ENCODE measurements at places on chromosomes 16 and 17.

DNA sequence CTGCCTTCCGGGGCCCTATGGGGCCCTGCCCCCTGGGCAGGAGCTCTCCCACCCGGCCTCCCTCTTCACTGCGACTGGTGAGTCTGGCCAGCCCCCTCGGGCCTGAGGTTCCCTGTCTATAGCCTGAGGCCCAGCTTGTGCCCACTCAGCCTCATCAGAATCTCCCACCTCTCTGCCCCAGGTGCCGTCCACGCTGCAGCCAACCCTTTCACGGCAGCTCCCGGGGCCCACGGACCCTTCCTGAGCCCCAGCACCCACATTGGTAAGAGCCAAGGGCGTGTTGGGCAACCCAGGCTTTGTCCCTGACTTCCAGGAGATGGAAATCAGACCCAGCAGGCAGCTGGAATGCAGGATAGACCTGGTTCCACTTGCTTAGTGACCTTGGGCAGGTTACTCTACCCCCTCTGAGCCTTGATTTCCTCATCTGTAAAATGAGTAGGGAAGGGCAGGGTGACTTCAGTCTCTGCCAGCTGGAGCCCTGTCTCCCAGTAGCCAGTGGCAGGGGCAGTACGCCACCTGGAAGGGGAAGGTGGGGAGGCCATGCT, 9.2 kb downstream of the FBRS start:
- DNase-seq, result no peak

DNA sequence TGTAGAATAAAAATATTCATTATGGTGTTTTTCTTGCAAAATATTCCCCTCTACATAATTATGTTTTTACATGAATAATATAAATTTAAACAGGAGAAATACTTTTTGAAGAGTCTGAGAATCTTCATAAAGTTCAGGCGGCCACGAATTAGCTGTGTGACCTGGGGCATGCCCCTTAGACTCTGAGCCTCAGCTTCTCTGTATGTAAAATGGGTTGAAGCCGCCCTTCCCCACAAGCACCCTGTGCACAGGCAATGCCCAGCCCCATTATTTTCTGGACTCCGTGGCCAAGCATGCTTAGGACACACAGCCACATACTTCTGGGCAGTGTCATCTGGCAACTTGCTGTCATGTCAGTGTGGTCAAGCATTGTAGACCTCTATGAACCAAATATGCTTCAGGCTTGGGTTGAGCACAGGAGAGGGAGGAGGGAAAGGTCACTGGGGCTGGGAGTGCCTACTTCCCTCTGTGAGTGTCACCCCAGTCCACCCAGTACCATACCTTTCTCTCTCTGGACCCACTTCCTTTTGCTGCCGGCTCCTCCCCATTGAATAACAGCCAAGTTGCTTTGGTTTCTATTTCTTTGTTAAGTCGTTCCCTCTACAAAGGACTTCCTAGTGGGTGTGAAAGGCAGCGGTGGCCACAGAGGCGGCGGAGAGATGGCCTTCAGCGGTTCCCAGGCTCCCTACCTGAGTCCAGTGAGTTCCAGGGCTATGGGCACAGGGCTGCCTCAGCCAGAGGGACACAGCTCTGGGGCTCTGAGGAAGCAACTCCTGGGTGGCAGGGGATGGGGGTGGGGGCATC, at the start of gene LGALS9:
TSS of gene LGALS9 (plus strand) at position 582 of the 804 bp plus-strand sequence. CDS start at position 660, 78 bp downstream.
- peak; percentile 10 for DNase-seq

- DNase-seq, result no peak
Measured at GRCh38 chr17:66829883-66830282, 5.0 kb upstream of the CACNG5 start.

DNA sequence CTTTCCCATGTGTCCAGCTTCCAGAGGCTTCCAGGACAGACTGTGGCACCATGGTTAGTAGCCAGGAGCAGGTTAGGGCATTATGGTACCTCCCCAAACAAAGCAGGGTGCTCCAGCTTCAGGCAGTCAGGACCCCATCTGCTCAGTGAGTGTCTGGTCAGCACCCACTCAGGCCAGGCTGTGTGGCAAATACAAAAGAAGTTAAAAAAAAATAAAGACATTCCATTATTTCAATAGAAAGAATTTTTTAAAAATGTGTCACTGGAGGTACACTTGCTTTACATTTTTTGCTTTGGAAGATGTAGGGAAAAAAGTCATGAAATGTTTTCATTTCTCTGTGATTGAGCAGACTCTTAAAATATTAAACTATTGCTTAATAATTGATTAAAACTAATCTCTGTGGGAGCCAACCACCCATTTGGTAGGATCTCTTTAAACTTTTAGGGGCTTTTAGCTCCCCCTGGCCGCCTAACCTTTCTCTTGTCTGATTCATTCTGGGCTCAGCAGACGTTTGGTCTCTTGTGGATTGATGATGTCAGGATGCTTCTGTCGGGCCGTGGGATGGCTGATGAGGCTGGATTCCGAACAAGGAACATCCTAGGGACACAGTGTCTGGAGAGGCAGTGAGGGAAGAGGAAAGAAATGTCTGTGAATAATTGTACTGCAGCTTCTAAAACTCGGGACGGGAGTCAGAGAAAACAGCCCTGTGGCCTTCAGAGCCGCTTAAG, 28.4 kb upstream of the NPTX1 start:
- DNase-seq, result no peak

DNA sequence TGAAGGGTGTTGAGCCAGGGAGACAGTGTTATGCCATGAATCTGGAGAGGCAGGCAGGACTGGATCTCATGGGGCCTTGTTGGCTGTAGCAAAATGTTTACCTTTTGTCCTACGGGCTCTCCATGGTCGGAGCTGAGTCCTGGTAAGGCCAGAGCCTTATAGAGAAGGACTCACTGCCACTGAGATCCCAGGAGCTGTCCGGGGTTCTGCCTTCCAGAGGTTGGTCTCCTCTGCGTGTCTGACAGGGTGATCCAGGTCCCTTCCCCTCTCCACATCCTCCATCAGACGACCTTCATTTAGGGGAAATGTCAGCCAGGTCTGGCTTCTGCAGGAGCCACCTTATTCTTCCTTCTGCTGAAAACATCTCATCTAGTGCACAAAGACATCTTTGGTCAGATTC, 285.2 kb upstream of the N4BP1 start:
- no peak for DNase-seq

DNA sequence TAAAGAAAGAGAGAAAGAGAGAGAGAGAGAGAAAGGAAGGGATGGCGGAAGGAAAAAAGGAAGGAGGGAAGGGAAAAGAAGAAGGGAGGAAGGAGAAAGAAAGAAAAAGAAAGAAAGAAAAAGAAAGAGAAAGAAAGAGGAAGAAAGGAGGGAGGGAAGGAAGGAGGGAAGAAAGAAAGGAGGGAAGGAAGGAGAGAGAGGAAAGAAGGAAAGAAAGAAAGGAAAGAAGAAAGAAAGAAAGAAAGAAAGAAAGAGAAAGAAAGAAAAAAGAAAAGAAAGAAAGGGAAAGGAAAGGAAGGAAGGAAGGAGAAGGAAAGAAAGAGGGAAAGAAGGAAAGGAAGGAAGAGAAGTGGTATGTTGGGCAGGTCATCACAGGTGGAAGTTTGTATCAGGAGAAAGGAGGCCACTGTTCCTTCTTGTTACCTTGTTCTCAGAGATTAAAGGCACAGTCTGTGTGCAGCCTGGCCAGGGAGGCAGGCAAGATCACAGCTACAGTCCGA, 19.3 kb downstream of the SLC35G3 start:
- no peak for DNase-seq

GRCh38 chr16:17983847-17984639, 352.5 kb downstream of the NPIPA8 start:
- DNase-seq, result no peak

DNA sequence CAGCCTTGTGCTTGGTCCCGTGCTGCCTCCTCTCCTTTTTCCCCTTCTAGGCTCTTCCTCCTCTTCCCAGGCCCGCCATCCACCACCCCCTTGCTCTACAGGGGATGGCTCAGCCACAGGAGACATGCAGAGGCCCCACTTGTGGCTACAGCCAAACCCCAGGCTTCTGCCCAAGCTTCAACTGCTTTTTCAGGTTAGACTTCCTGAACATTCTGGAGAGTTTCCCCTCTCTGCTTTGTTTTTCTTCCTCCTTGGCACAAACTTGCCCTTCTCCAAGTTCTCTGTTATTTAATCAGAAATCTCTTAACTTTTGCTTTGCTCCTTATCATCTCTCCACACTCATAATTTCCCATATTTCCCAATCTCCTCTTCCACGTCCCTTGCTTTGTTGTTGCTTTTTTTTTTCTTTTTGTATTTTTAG, 18.3 kb upstream of the HAS3 start:
- no peak for DNase-seq

DNA sequence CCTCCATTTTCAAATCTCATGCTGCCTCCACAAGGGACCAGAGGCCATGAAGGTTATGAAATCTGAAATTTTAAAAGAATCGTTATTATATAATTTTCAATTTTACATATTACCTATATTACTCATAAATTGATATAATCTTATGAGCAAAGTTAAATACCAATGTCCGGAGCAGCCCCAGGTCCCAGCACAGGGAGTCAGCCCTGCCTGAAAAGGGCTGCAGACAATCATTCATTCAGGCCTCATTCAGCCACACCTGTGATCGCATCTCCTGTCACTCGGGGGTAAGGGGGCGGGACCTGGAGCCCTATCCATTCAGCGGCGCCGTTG, 172.5 kb downstream of the AHSP start:
- DNase-seq, result no peak

GRCh38 chr16:47323241-47323640, 137.6 kb downstream of the ITFG1 start:
- DNase-seq, result no peak

DNA sequence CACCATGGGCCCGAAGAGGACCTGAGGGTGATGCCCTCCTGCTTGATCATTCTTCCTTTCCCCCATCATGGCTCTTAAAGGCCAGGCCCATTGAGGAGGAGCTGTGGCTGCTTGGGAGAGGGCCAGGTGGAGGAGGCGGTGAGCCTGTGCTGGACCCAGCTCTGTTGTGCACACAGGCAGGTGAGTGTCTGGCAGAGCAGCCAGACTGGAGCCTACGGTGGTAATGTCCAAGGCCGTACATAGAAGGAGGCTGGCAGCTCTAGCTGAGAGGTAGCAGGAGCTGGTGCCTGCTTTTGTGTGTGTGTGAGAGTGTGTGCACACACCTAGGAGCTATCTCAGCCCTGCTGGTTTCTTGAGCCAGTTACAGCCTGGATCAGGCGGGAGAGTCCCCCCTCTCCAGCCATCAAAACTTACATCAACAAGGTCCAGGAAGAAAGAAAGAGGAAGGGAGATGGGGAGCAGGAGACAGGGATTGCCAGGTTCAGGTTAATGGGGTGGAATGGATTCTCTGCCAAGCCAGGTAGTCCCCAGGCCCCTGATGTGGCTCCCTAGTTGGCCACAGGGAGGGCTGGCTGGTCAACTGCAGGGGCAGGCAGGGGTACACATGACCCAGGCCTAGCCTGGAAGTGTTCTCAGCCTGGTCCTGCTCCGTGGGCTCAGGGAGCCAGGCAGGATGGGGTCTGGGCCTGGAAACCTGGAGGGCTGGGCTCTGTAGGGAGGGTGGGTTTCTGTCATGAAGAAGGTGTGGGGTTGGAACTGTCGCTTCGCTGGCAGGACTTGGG, 107.1 kb downstream of the RAP1GAP2 start:
- no peak for DNase-seq

- no peak for DNase-seq
Measured at GRCh38 chr17:9247401-9247938, 226.2 kb downstream of the NTN1 start.

DNA sequence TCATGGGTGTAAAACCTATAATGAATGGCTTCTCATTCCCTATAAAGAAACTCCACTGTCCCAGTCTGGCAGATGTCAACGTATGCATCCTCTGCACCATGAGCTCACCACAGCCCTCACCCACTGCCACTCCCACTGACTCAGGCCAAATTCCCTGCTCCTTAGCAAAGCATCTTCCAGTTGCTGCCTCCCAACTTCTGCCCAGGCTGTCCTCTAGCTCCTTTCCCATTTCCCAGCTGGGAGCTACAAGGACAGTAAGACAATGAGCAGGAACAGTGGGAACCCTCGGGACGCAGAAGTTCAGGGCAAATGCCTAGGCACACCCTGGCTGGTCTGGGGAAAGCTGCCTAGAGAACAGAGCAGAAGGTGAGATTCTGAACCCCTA, 9.1 kb upstream of the THAP11 start:
- DNase-seq, result no peak

DNA sequence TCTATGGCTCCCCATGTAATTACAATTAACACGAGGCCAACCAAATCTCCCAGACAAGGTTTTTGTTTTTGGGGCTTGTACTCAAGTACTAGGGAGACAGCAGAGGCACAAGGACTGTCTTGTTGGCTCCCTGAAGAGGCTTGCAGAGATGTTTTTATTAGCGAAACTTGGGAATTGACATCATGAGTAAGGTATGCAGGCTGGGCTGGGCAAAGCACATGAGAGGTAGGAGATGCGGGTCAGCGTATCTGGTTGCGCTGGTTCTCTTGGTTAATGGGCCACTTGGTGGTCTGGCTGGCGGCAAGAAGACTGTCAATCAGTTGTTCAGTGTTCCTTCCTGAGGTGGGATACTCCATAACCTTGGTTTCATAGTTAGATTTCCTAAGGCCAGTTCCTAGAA, 28.9 kb downstream of the LCMT1 start:
- DNase-seq, result no peak

DNA sequence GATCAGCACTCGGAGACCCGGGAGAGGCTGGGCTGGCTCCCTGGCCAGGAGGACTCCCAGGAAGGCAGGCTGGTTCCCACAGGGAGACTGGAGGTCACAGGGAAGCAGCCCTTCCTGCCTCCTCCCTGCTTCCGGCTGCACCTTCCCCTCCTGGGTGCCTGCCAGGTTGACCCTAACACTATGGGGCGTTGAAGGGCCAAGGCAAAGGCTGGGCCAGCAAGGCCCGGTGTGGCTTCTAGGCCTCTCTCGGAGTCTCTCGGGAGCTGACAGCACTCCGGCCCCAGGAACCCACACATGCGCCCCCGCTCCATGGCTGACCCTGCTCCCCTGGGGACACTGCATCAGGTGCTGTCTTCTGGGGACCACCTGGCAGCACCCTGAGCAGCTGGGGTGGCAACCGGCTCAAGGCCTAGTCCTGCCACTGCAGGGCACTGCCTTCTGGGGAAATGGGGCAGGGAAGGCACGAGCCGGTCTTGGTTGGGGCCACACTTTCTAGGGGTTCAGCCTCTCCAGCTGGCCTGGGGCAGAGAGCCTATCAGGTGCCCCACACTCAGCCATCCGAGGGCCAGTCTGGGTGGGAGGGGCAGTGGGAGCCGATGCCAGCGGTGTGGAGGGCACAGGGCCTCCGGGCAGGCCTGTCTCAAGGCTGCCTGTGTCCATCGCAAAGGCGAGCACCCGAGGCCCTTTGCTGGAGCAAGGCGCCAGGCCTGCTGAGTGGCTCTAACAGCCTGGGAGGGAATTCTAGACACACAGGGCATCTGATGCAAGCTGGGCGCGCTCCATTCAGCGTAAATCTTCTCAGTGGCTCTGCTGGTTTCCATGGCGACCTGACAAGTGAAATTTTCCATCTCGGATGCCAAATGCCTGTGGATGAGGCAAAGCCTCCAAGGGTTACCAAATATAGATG, 5.6 kb upstream of the MTSS2 start:
- no peak for DNase-seq

DNA sequence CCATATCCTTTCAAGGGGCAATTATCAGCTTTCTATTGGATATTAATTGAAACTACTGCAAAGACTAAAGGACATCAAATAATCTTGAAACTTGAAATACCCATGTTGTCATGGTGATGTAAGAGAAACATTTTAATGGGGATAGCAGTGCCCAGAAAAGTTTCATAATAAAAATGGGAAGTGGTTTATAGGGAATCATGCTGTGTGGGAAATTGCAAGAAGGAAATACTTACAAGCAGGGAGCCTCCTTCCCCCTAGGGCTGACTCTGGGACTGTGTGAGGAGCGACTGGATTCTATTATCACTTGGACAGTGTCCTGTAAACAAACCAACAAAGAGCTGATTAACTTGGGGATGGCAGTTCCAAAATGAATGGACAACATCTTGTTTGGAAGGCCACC, 1393.1 kb upstream of the GOT2 start:
- DNase-seq, result no peak

GRCh38 chr17:67855504-67856324, 30.4 kb downstream of the BPTF start:
- DNase-seq, result no peak

Data from activated gamma-delta T cell treated with anti-CD3 and anti-CD28 coated beads, Interleukin-2, amount 50 U/mL, for 16 hours (primary cell).